Activated naive CD4-positive, alpha-beta T cell treated with anti-CD3 and anti-CD28 coated beads, Interleukin-2, amount 10 ng/mL, durations not matched to agents 7 days and 5 days (primary cell): ENCODE measurements at places on chromosomes 1 and 21.

GRCh38 chr1:118335331-118335732, 150.3 kb upstream of the SPAG17 start:
- no peak for DNase-seq

GRCh38 chr1:53508991-53509666, 49.9 kb downstream of the DMRTB1 start:
- no peak for DNase-seq

DNA sequence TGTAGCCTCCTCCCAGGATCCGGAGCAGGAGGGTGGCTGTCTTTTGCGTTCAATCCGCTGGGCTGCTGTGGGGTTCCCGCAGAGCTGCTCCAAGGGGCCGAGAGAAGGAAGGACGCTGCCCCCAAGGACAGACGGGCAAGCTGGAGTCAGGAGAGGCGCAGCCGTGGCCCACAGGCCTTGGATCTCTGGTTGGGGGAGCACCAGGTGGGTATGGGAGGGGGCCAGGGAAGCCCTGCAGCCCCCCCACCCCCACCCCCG, 15.9 kb upstream of the SKI start:
- no peak for DNase-seq

- DNase-seq: peak; percentile 34
Observed at GRCh38 chr1:18234790-18235242, 127.2 kb downstream of the IGSF21 start.

DNA sequence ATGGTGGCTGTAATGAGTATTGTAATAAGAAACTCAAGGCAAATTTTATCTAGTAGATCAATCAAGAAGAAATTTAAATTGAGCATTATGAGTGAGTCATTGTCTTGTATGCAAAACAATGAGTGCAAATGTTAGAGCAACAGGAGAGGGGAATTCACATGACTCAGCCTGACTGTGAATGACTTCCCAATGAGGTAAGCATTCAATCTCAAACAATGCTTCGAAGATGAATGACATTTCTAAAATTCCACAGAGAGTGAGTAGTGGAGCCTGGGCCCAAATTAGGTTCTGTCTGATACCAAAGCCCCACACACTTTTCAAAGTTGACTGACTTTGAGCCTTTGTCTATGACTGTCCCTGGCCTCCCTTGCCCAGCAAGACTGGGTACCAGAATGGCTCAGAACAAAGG, 738.0 kb downstream of the PTPRU start:
- no peak for DNase-seq

DNA sequence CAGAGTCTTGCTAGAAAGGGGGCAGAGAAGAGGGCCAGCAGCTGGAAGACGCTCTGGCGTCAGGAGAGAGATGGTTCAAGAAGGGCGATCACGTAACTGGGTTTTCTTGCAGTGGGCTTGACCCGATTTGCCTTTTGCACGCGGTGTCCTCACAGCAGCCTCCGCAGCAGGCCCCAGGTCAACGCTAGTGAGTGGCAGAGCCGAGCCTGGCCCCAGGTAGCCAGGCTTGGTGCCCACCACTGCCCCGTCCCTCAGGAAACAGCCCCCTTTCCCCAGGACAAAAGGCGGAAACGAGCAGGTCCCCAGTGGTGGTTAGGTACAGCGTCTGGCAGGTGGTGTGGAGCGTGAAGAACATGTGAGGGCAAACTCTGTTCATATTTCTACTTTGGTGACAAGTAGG, 8.6 kb upstream of the UTS2 start:
- no peak for DNase-seq

DNA sequence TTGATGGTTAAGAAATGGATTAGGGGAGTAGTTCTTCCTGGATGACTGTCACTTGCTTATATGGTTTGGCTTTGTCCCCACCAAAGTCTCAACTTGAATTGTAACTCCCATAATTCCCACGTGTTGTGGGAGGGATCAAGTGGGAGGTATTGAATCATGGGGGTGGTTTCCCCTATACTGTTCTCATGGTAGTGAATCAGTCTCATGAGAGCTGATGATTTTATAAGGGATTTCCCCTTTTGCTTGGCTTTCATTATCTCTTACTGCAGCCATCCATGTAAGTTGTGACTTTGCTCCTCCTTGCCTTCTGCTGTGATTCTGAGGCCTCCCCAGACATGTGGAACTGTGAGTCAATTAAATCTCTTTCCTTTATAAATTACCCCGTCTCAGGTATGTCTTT, 1621.1 kb downstream of the MRPL39 start:
- DNase-seq: no peak

GRCh38 chr1:3069491-3070308, 697 bp downstream of the PRDM16 start:
- peak; percentile 41 for DNase-seq
